CD4-positive, alpha-beta T cell treated with Interleukin-15 for 4 hours (primary cell): ENCODE measurements at places on chromosomes 13 and 19.

- no peak for DNase-seq
Measured at GRCh38 chr13:114320065-114320464, 5.8 kb downstream of the CHAMP1 start.

GRCh38 chr19:50273821-50274220 is 55.4 kb downstream of the KCNC3 start:
- no peak for DNase-seq

DNA sequence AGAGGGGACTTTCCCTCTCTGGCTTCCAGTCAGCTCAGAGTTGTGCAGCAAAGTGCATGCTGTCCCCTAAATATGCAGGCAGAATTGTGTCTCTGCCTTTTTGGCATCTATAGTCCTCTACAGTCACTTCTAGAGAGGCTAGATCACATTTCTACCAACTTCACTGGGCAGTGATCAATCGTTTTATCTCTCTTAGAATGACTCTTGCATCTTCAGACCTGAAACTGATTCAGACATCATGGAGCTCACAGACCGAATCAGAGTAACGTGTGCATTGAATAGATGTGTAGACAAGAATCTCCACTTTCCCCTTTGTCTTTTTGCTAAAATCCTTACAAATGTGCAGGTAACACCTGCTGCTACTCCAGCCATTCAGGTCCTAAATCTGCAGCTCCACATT is 6.2 kb downstream of the ZNF253 start:
- DNase-seq = no peak

GRCh38 chr19:13881692-13882418 is 4.9 kb downstream of the NANOS3 start:
- peak; percentile 49 for DNase-seq

- no peak for DNase-seq
Measured at GRCh38 chr13:29284726-29285125, 310.8 kb downstream of the SLC7A1 start.

DNA sequence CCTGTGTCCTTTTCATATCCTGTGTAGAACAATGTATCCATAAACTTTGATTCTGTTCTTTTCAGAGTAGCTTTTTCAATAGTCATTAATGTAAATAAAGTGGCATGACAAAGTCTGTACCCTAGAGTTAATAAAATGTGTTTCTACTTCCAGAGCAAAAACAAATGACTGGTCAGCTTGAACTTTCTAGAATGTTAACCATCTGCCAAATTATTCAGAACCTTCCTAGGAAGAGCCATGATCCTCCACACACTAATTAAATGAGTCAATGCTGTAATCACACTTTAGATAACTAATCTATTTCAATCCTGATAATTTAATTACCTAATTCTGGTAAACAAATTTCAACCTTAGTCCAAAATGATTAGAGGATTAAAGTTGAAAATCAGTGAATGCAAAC is 73.2 kb downstream of the DIAPH3 start:
- no peak for DNase-seq

DNA sequence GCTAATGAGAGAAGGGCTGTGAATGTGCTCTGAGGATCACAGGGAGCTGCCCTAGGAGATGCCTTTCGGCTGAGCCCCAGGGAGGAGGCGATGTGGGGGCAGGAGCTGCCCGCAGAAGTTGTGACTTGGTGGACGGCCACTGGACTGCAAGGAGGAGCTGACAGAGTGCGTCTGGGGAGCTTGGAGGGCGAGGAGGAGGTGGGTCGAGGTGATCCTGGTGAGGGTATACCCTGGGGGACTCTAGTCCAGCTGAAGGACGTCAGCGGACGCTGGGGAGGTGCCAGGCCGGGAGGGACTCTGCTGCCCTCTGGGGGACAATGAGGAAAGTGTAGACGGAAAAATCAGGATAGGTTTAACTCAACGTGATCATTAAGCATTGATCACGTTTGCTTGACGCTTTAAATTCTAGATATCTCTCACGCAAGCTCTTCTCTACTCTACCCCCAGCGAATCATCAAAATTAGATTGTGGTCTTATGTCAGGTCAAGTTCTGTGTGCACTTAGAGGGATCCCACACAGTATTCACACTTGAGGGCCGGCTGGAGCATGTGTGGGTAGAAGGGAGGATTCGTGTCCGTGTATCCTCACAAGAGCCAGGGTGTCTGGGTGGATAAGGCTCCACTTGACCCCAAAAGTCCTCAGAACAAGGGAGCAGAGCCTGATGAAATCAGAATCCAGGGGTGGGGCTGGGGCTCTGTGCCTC is 3.3 kb upstream of the CEACAM7 start:
- DNase-seq = peak; percentile 14
